ENCODE measurements at places on chromosomes 13 and 19.

GRCh38 chr13:30608364-30608763 lies 9.4 kb upstream of the USPL1 start:
- peak; percentile 17 for DNase-seq

GRCh38 chr19:1606138-1606651 lies 933 bp upstream of the UQCR11 start:
- no peak for DNase-seq

DNA sequence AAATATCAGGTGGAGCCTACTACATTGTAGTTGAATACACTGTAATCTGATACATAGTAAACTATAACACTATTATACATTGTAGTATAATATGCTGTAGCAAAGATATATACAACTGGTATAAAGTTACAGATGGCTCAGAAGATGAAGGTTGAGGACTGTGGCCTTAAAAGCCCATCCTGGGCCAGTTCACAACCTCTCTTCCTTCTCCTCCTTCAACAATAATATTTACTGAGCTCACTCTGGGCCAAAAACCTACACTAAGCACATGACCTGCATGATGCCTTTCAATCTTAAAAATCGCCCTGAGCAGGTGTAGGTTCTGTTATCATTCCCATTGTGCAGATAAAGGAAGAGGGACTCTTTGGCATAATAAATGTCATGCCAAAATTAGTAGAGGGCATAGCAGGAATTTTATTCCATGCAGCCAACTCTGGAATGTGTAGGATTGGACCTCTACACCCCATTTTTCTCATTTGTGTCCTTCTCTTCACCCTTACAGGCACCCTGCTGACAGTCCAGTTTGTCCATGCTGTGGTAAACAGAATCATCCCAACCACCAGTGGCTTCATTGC lies 14.6 kb upstream of the SIN3B start:
- DNase-seq, result peak; percentile 48

DNA sequence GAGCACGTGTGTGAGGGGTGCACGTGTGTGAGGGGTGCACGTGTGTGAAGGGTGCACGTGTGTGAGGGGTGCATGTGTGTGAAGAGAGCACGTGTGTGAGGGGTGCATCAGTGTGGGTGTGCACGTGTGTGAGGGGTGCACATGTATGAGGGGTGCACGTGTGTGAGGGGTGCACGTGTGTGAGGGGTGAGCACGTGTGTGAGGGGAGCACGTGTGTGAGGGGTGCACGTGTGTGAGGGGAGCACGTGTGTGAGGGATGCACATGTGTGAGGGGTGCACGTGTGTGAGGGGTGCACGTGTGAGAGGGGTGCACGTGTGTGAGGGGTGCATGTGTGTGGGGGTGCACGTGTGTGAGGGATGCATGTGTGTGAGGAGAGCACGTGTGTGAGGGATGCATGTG lies 15.7 kb downstream of the RASA3 start:
- no peak for DNase-seq

GRCh38 chr13:109212650-109213049 lies 573.7 kb downstream of the IRS2 start:
- DNase-seq, result no peak

GRCh38 chr19:51219971-51220370 lies 4.9 kb upstream of the CD33 start:
- DNase-seq, result no peak

DNA sequence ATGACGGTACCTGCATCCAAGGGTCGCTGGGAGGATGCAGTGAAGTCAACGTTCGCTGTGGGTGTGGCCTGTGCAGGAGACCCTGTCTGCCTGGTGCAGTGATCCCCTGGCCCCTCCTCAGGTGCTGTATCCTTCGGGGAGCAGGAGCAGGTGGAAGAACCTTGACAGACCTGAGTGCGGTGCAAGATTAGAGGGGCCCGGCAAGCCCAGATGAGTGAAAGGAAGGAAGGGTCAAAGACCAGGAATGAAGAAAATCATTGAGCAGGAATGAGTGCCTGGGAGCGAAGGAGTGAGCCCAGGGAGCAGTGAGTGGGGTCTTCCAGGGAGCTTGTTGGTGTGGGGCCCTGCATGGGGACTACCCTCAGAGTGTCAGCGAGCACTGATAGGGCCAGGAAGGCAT lies 12.7 kb downstream of the B3GNT8 start:
- DNase-seq, result no peak

DNA sequence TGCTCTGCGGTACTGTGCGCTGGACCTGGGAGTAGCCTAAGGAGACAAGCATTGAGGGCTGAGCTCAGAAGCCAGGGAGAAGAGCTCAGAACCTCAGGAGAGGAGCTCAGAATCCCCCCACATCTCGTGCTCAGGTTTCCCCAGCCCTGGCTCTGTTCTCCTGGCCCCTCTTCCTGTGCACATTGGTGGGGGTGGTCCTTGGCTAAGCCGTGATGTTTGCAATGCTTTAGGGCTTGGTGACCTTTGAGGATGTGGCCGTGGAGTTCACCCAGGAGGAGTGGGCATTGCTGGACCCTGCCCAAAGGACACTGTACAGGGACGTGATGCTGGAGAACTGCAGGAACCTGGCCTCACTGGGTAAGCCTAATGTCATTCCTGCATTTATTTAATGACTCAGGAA lies 6.6 kb downstream of the ZNF557 start:
- DNase-seq, result no peak

DNA sequence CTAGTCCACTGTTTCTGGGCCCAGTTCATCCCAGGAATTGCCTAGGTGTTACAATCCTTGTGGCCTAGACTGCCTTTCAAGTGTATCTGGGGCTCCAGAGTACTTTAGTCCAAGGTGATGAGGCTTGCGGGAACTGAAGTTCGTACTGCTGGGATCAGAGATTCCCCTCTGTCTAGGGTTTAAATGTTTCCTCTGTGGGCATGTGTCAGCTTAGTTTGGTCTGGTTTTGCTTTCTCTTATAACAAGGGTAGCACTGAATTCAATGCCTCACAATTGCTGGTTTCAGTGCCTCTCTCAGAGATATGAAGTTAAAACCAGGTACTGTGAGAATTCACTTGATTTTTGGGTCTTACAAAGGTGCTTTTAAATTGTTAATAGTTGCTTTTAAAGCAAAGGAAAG lies 30.8 kb downstream of the RGCC start:
- no peak for DNase-seq

Data from fibroblast of mammary gland (primary cell).